ENCODE measurements at places on chromosomes 1 and 21. TPM values are rescaled to one million over a fixed set of nuclear protein-coding genes. Genes with fewer than 3 reads are reported as not detected.

Gene CHIA
- not detected for total RNA-seq

Gene KAZN
- 10.9 TPM for total RNA-seq

Gene TTC24
- not detected for total RNA-seq

Gene ZBTB37
- total RNA-seq, result 4.7 TPM

Gene TRIM46
- total RNA-seq, result 1.5 TPM

Gene S100A2
- total RNA-seq, result 1.1 TPM

Gene PALMD
- total RNA-seq, result 26.1 TPM

Gene UMODL1
- total RNA-seq, result under 0.01 TPM

Gene SPRR1A
- total RNA-seq, result not detected

Gene AKR7A3
- 0.15 TPM for total RNA-seq

Gene CD2
- total RNA-seq, result not detected

Data from smooth muscle cell of the coronary artery (primary cell).